ENCODE measurements at places on chromosomes 2 and 18. TPM values are rescaled to one million over a fixed set of nuclear protein-coding genes. Genes with fewer than 3 reads are reported as not detected.

DNA sequence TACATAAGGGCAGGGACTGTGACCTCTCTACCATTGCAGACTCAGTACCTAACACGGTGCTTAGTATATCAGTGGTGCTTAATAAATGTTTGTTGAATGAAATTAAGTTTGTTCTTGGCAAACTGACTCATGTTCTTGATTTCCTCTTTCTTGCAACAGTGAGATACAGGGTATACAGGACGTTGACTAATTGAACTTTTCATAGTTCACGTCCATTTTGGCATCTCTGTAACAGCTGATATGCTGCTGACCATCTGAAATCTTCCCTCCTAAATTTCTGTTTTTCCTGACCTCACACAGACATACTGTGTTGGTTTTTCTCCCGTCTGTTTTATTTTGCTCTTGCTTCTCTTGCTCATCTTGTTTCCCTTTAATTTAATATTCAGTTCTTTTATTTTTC is 44.2 kb downstream of the LHCGR start:
- DNase-seq, result no peak

Gene RGPD3
- total RNA-seq, result 0.14 TPM

Gene CFAP53
- 0.84 TPM for total RNA-seq

GRCh38 chr2:71078624-71079023 is 10.2 kb downstream of the NAGK start:
- DNase-seq, result no peak

- DNase-seq, result no peak
These were observed 285.3 kb downstream of the SOX11 start for GRCh38 chr2:5977477-5977876.

Gene PLCD4
- 0.37 TPM for total RNA-seq

DNA sequence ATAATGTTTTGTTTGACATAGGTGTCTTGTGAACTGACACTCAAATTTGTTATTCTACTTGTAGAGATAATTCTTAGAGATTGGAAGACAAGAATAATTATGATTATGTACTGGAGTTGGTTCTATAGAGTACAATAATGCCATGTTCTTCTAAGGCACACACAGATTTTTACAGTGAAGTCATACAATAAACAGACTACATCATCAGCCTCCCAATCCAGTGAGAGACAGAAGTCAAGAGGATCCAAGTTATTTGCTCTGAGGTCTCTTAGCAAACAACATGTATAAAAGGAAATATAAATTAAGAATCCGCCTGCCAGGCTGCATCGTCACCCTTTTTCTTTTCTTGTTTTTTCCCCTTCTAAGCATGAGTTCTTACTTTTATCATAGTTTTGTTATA is 613.5 kb upstream of the SETBP1 start:
- no peak for DNase-seq

Gene METTL4
- 13.2 TPM for total RNA-seq

Gene CHN1
- 58.7 TPM for total RNA-seq

Gene BOLL
- total RNA-seq, result not detected

Measured in neural crest cell (in vitro differentiated cells).